ENCODE measurements at places on chromosomes 13 and 19. TPM values are rescaled to one million over a fixed set of nuclear protein-coding genes. Genes with fewer than 3 reads are reported as not detected.

Gene RPS19
- 1,032 TPM for total RNA-seq

Gene NR1H2
- 65.6 TPM for total RNA-seq

Gene RGCC
- 237 TPM for total RNA-seq

Gene CDADC1
- total RNA-seq, result 2.7 TPM

Gene ATXN8OS
- total RNA-seq, result not detected

Gene IGFL3
- total RNA-seq, result not detected

Gene KCNRG
- total RNA-seq, result 4.9 TPM

Gene RBM42
- total RNA-seq, result 79.6 TPM

Gene ZNF723
- total RNA-seq, result not detected

Gene GGACT
- 8.2 TPM for total RNA-seq

Gene GRK1
- under 0.01 TPM for total RNA-seq

Gene F7
- total RNA-seq, result 1.3 TPM

Gene TMPRSS9
- not detected for total RNA-seq

Gene POSTN
- 1.8 TPM for total RNA-seq

Gene MFSD12
- total RNA-seq, result 93.4 TPM

Gene SLC27A1
- total RNA-seq, result 21.7 TPM

Gene CEACAM20
- total RNA-seq, result not detected

Gene CYSLTR2
- not detected for total RNA-seq

Gene TRIP10
- 162 TPM for total RNA-seq

Gene ELAVL1
- total RNA-seq, result 45.8 TPM

Gene ZNF20
- total RNA-seq, result 7.5 TPM

Gene STOML3
- not detected for total RNA-seq

Gene KIR3DL1
- total RNA-seq, result not detected

Gene OVOL3
- not detected for total RNA-seq

Gene MYPOP
- 1.6 TPM for total RNA-seq

Gene C1QTNF9
- not detected for total RNA-seq

Gene URAD
- total RNA-seq, result not detected

Gene TSHZ3
- 2.4 TPM for total RNA-seq

Gene PLPP2
- total RNA-seq, result 43.2 TPM

Gene ZNF793
- total RNA-seq, result 7.5 TPM

Gene MCEMP1
- total RNA-seq, result not detected
